ENCODE measurements at places on chromosomes 4 and X.
A peak's percentile ranks its signal among the peaks of the same experiment; 100 is the strongest.

DNA sequence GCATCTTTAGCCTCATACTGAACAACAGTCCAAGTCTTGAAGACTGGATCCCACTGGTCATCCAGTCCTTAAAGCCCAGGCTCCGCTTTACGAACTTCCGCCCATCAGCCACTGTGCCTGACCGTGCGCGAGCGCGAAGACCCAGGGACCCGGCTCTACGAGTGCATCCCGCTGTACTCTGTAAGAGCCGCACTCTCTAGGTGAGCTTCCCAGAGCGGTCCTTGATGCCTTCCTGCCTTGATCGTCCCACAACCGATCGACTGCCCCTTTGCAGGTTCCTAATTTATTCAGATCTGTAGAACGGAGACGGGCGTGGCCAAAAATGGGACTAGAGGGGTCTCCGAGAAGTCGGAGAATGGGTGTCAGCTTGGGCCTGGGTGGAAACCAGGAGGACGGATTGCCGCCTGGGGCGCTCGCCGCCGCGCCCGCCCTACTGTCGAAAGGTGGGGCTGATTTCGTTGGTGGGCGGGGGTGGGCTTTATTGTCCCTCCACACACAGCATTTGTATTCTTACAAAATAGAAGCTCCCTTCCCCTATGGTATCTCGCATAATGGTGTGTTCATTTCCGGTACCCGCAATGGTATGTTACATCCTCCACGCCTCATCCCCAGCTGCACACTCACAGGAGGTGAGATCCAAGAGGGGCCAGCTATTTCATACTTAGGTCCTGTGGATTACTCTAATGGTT lies 42.3 kb upstream of the FAM156A start:
- DNase-seq, result no peak

GRCh38 chrX:4944767-4945166 lies 1231.3 kb upstream of the PRKX start:
- DNase-seq, result no peak

DNA sequence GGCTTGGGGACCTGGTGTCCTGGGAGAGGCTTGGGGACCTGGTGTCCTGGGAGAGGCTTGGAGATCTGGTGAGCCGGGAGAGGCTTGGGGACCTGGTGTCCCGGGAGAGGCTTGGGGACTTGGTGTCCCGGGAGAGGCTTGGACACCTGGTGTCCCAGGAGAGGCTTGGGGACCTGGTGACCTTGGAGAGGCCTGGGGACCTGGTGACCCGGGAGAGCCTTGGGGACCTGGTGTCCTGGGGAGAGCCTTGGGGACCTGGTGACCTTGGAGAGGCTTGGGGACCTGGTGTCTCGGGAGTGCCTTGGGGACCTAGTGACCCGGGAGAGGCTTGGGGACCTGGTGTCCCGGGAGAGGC lies 12.6 kb downstream of the SHOX start:
- no peak for DNase-seq

- no peak for DNase-seq
Observed at GRCh38 chr4:108971473-108971872, 208.6 kb upstream of the ETNPPL start.

DNA sequence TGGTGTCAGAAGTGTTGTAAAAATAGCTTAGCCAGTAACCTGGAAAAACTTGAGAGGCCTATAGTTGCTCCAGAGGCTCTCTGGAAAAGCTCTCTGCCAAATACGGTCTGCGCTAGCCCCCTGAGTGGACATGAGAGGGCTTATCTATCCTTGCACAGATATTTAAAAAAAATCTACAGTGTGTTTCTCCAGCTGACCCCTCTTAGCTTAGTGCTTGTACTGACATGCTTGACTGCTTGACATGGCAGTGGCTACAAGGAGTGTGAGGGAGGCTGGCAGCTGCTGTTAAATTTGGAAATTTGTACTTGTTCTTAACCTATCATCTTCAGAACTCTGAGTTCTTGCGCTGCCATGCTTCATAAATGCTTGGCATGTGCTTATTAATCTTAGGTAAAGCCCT lies 229.2 kb downstream of the RBMX2 start:
- no peak for DNase-seq

DNA sequence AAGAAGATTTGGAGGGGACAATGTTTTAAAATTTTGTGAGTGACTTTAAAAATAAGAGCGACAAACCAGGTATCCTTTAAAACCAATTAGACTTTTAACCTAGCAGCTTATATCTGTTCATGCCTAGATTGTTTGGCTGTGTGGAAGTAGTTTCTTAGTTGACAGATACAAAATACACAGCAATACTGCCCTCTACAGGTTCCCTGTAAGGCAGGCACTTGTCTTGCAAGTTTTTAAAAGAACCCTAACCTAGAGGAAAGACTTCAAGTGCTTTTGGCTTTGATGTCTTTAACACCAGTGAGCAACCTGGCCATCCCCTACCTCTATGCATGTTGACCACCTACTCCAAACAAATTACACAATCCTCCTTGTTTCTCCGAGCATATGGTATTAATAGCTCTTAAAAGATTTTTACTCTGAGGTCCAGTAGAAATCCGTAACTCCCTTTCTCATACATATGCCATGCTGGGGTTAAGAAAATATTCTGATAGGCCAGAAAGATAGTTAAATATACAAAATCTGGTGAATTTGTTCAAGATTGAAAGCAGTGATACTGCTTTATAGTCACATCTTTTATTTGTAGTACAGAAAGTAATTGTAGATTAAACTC lies 273.0 kb downstream of the ARHGAP24 start:
- DNase-seq, result no peak

GRCh38 chr4:110157580-110157979 lies 40.8 kb downstream of the ELOVL6 start:
- no peak for DNase-seq

- DNase-seq, result no peak
Observed at GRCh38 chr4:183823434-183823833, 81.7 kb upstream of the STOX2 start.

DNA sequence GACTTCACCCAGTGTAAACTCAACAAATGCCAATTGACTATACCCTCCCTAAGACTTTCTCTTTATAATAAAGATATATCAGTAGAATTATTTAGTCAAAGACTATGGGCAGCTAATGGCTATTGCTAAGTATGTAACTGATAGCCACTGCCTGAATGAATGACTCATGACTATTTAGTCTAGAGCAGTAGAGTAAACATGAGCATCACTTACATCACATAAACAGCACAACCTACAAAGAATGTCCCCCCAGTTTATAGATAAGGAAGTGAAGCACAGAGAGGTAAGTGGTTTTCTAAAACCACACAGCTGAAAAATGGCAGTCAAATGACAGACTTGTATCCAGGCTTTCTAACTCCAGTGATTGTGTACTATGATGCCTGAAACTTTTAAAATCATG lies 507.0 kb downstream of the PPARGC1A start:
- no peak for DNase-seq

DNA sequence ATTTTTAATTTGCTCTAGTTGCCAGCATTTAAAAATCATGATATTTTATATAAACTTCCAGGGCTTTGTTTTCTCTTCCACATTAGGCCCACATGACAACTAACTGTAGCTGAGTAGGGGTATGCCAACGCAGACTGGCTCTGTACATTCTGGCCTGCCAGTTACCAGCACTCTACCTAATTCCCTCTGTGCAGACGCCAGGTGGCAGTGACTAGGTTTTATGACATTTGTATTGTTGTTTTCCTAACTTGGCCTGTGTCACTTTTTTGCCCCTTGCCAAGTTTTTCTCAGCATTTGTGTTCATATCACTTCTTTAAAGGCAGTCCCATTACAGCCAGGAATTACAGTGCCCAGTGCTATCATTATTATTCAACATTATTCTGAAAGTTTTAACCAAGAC lies 347.5 kb downstream of the NKX6-1 start:
- DNase-seq, result no peak

GRCh38 chr4:53088152-53088551 lies 226.0 kb downstream of the RASL11B start:
- DNase-seq, result no peak

- DNase-seq, result no peak
Observed at GRCh38 chr4:41797260-41797659, 48.7 kb upstream of the PHOX2B start.

GRCh38 chrX:124093222-124093621 lies 131.7 kb downstream of the STAG2 start:
- DNase-seq, result no peak

GRCh38 chr4:163598489-163598888 lies 104.0 kb downstream of the TMA16 start:
- no peak for DNase-seq

- DNase-seq, result no peak
Observed at GRCh38 chr4:66048861-66049260, 378.6 kb upstream of the EPHA5 start.

DNA sequence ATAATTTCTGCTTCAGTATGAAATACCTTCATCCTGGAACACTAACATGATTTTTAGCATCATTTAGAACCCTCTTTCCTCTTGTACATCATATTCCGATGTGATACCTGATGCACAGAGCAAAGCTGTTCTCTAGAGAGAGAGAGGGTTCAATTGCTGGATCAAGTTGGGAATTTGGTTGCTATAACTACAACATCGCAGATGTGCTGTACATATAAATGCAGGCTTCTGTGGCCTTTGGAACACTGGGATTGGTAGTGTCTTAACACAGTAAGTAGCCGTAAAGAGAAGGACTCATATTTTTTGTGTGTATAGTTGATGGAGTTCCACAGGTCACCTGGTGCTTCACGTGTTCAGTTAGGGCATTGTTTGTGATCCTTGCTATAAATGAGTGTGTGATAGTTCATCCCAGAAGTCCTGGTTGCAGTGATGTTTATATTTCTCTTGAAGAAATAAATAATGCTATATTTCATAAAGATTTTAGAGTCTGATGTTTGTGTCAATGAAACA lies 119.2 kb downstream of the RAPGEF2 start:
- DNase-seq, result no peak

DNA sequence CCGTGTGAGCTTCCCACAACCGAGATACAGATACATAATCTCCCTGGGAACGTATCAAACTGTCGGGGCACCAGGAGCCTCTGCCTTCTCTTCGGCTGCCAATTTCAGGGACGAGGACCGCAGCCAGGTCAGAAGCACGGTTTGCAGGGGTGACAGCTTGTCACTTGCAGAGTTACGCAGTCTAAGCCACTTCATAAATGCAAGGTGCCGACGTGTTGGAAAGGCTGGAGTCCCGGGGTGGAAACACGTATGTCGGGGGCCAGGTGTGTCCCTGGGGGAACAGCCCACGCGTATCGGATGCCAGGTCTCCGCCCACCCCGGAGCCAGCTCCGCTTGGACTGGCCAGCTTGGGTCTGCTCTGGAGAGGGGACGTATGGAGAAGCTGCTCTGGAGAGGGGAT lies 76.3 kb upstream of the SHOX start:
- no peak for DNase-seq

DNA sequence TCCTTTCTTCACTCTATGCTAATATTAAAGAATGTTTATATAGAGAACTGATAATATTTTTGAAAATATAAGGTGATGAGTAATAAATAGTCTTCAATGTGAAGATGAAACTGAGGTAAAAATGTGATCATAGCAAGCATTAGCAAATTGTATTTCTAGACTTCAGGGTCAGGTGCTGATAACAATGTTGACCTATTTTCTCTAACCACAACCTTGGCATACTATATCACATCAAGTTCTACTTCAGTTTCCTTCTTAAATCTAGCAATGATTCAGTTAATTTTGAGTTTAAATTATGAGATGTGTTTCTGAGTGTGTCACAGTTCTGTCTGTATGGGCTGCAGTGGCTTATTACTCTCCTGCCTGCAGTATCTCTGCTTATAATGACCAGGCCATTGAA lies 209.4 kb downstream of the RAPGEF2 start:
- no peak for DNase-seq

DNA sequence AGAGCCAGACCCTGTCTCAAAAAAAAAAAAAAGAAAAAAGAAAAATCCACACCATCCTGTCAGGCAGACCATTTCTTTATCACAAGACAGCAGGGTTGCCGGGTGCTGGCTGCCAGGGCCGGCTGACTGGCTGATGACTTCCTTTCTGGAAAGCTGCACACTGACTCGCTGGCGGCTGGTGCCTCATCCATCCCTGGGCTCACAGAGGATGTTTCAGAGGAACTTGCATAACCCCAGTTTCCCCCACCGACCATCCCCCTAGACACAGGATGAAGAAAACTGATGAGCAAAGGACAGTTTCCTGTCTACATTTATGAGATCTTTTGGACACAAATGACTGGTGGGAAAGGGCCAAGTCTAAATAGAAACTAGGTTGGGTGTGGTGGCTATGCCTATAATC lies 14.1 kb downstream of the HPSE start:
- no peak for DNase-seq

DNA sequence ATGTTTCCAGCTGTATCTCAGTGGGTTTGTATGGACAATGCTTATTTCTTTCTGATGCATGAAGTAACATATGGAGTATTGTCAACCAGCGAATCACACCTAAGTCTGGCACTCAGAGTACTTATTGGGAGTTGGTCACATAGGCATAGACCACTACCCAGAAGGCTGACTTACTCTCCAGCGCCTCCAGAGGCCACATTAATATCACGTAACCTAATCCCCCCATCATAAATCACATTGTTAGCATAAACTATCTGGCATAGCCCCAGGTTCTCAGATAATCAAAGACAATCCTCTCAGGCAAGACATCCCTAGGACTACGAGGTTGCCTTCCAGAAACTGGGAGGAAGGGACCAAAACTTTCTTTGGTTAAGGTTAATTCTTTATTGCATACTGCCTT lies 560.5 kb upstream of the PABPC4L start:
- DNase-seq, result no peak

GRCh38 chrX:78769101-78769755 lies 21.7 kb downstream of the LPAR4 start:
- DNase-seq, result no peak

DNA sequence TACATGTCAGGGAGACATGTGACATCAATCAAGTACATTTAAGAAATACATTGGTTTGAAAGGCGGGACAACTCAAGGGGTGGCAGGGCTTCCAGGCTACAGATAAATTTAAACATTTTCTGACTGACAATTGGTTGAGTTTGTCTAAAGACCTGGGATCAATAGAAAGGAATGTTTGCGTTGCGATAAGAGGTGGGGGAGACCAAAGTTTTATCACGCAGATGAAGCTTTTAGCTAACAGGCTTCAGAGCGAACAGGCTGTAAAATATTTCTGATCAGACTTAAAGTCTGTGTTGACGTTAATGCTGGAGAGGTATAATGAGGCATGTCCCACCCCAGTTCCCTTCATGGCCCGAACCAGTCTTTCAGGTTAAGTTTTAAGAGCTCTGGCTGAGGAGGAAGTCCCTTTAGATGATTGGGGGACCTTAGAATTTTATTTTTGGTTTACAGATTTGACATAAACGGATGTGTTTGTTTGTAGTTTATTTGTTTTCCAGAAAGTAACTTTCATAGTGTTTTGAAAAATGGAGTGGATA lies 346.7 kb upstream of the RASGEF1B start:
- DNase-seq, result no peak

DNA sequence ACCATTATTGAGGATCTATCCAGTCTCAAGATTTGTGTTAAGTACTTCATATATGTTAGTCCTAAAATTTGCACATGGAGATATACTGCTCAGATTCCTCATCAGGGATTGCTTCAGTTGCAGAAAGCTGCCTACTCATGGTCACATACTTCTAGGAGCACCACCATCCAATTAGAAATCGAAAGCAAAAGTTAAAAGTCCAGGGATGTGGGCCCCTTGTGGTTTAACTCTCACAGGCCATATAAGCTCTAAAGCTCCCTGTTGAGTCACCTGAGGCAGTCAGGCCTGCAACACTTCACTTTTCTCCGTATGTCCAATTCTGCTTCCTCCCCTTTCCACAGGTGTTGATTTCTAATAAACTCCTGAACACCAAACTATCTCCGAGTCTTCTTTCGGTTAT lies 84.2 kb downstream of the CNOT6L start:
- DNase-seq, result peak; percentile 1

GRCh38 chr4:164408831-164409230 lies 345.1 kb upstream of the SMIM31 start:
- DNase-seq, result no peak

- no peak for DNase-seq
Observed at GRCh38 chrX:72306085-72306801, 529 bp upstream of the CITED1 start.
